H1 (cell line): ENCODE measurements at places on chromosomes 11 and 22. TPM values are rescaled to one million over a fixed set of nuclear protein-coding genes. Genes with fewer than 3 reads are reported as not detected.

The GRK3 gene
- 5.9 and 7.5 TPM in 2 replicates for polyA plus RNA-seq

The SUSD2 gene
- 4.8 and 5.5 TPM in 2 replicates for polyA plus RNA-seq

The ANO3 gene
- not detected in 2 replicates for polyA plus RNA-seq

The SOX10 gene
- 2.7 and 3.8 TPM in 2 replicates for polyA plus RNA-seq

The PNPLA3 gene
- polyA plus RNA-seq: 17.5 and 21.0 TPM in 2 replicates

The OR52N4 gene
- polyA plus RNA-seq: 3.5 and 3.7 TPM in 2 replicates

The CARD18 gene
- not detected in 2 replicates for polyA plus RNA-seq

The SLC22A6 gene
- polyA plus RNA-seq: not detected in 2 replicates

The PGA4 gene
- 1.3 and 2.0 TPM in 2 replicates for polyA plus RNA-seq

The MMP8 gene
- polyA plus RNA-seq: not detected in 2 replicates

The CASP1 gene
- not detected in 2 replicates for polyA plus RNA-seq

The RFPL2 gene
- polyA plus RNA-seq: 0.05 and 0.15 TPM in 2 replicates

The FAM168A gene
- 17.1 and 24.0 TPM in 2 replicates for polyA plus RNA-seq

The MUC15 gene
- polyA plus RNA-seq: not detected in 2 replicates

The CHORDC1 gene
- 28.9 and 29.1 TPM in 2 replicates for polyA plus RNA-seq

The BCO2 gene
- polyA plus RNA-seq: 0.05 and 0.42 TPM in 2 replicates

The TMEM45B gene
- polyA plus RNA-seq: 0.08 and 0.23 TPM in 2 replicates

The OR52K2 gene
- not detected in 2 replicates for polyA plus RNA-seq

The MPPED2 gene
- polyA plus RNA-seq: 1.3 TPM in 2 replicates

The OR10A2 gene
- not detected in 2 replicates for polyA plus RNA-seq

The BRD1 gene
- polyA plus RNA-seq: 6.8 and 11.4 TPM in 2 replicates

The DRAP1 gene
- polyA plus RNA-seq: 62.5 and 81.2 TPM in 2 replicates

The TRPC6 gene
- polyA plus RNA-seq: 0.09 and 0.26 TPM in 2 replicates

The LRRC32 gene
- 1.9 and 2.0 TPM in 2 replicates for polyA plus RNA-seq
